ENCODE measurements at places on chromosomes 4 and X.

DNA sequence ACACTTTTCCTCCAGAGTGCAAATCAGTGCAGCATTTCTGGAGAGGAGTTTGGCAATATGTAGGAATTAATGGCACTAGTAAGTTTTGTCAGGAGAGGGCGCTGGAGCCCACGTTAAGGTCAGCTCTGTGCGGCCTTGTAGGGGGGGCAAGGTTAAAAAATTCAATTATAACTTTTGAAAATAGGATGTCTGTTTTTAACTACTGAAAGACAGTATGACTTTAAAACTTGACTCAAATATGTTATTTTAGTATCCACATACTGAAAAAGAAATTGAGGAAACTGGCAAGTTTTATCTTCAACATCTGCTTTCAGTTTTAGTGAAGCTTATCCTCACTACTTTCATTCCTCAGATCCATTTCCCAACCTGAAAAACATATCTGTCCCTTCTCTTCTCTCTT lies 30.9 kb upstream of the HSD17B13 start:
- no peak for DNase-seq

DNA sequence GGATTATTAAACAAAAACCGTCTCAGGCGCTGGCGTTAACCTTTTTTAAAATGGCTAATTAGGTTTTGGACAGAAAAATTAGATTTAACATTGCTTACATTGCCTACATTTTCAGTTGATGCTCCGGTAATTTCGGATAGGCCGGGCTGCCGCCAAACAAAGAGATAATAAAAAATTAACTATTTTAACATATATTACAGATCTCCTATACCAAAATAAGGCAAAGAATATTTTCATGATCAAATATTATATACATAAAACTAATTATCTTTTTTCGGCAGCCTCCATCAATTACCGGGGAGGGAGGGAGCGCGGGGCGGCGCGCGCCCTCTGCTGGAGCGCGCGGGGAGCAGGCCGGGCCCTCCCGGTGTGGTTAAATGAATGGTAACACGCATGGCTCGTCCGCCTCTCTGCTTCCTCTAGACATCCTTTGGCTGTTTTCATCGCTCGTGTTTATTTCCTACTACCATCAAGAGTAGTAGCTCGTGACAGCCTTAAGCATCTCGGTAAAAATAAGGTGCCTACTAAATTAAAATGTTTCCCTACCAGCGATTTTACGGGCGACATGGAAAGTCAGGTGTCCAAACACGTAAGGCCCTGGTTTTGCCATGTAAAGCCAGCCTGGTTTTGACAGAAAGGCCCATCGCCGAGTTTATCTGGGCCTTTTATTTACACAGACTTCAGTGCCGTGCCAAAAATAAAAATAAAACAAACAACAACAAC lies 52.4 kb upstream of the TMEM33 start:
- DNase-seq: peak; percentile 38

DNA sequence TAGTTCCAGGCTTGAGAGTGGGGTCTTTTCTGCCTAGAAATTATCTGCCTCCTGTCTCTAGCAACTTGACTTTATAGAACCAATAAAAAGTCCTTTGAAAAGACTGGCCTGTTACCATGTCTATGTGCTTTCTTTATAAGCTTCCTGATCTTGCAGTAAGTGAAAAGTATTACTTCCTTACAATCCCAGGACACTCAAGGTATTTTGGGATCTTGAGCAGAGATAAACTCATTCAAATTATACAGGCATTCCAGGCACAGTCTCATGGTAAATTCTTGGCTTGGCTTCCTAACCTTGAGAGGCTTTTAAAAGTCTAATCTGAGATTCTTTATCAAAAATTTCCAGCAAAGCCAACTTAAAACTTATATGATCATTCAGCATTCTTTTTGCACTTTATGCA lies 833.0 kb upstream of the POU3F4 start:
- DNase-seq: no peak

GRCh38 chr4:185672151-185672550 lies 136.8 kb upstream of the PDLIM3 start:
- DNase-seq: no peak

DNA sequence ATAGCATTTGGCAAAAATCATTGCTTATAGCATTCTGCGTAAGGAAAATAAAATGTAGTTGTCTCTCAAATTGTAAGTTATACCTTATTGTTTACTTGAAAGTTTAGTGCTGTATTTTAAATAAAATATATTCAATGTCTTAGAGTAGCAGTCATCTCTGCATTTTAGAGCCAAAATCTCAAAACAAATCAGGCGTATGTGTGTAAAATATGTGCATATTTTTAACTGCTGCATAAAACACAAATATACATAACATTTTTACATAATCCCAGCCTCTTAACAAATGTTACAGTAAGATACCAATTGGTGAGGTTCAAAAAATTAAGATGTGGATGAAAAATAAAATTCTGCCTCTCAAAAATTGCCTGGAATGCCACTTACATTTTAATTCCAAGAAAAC lies 145.8 kb upstream of the AGA start:
- DNase-seq: no peak

DNA sequence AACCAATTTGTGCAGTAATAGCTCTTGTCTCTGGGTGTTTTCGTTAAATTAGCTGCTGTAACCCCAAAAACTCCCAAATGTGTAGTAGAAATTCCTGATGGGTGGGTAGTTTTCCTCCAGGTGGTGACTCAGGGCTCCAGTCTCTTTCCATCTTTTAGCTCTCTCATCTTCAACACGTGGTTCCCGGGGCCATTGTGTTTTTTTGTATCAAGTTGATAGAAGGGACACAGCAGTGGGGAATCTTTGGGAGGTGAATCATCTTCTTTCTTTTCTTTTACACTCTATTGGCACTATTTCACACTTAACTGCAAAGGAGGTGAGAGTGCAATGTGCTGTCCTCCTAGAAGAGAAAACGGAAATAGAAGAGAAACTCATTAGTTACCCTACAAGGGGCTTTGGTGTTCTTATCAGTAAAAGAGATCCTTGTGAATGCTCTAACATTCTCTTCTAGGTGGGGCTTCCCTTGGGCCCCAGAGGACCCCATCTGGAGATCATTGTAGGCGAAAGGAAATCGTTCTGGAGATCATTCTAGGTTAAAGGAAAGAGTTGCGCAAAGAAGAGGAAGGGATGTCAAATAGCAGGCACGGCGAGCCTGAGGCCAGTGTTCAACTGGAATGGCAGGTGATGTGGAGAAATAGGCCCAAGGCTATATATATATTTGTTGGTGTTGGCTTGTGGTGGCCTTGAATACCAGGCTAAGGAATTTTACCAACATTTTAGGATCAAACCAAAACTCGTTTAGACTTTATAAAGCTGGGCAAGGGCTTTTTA lies 68.2 kb upstream of the ACSL1 start:
- no peak for DNase-seq

DNA sequence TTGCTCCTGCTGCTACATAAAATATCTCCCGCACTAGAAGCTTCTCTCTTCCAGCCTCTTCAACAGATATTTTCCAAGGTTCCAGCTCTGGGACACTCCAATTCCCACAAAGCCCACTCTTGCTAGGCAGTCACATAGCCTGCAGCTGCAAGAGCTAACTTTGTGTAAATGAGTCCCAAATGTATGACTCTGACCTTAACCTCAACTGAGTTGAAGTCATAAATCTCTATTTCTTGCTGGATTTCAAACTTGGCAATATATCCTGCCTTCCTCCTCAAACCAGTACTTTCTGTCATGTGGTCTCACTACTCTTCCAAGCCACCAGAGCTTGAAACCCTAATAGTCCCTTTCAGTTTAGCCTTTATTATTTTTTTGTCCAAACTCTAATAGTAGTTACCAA lies 315.4 kb upstream of the GRIA3 start:
- DNase-seq: no peak

DNA sequence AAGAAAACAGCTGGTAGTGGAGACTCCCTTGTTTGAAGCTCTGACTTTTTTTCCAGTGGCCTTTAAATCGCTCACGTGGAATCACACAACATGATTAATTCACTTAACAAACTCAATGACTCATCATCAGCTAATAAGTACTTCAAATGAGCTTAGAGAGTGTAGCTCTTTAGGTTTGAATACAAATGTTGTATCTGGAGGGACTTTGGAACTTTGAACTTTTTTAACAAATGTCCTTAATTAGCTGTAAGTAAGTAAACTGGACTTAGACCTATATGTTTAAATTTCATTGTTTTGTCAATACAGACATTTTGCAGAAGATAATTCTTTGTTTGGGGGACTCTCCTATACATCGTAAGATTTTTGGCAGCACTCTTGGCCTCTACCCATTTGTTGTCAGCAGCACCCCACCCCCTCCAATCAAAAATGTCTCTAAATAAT lies 581.1 kb downstream of the SPRY1 start:
- no peak for DNase-seq

Measured in AML-193 (cell line).